ENCODE measurements at places on chromosomes 12 and 14.

GRCh38 chr12:89235189-89235993 lies 116.9 kb downstream of the DUSP6 start:
- DNase-seq, result no peak

- DNase-seq, result no peak
Measured at GRCh38 chr14:93025055-93025454, 90.7 kb downstream of the ITPK1 start.

- DNase-seq, result no peak
Measured at GRCh38 chr12:1843641-1844005, 23.3 kb downstream of the LRTM2 start.

GRCh38 chr12:96687719-96688118 lies 198.3 kb downstream of the CFAP54 start:
- DNase-seq, result no peak

GRCh38 chr14:31204593-31205534 lies 2.7 kb downstream of the HECTD1 start:
- DNase-seq, result no peak
